ENCODE measurements at places on chromosomes 6 and 20.

DNA sequence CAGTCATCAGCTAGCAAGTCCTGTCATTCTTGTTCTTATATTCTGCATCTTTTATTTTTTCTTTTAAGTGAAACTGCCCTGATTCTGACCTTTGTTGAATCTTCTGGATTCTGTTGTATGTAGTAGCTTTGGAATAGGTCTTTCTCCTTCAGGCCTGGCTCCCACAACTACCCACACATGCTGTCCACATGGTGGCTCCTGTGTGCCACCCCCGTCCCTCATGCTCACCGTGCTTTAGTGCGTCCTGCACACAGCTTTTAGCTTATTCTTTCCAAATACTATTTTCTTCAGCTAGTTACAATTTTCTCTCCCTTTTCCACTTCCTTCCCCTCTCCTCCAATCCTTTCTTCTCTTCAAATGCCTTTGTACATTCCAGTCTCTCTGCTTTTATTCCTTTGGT, 61.8 kb downstream of the CTNNBL1 start:
- no peak for DNase-seq

DNA sequence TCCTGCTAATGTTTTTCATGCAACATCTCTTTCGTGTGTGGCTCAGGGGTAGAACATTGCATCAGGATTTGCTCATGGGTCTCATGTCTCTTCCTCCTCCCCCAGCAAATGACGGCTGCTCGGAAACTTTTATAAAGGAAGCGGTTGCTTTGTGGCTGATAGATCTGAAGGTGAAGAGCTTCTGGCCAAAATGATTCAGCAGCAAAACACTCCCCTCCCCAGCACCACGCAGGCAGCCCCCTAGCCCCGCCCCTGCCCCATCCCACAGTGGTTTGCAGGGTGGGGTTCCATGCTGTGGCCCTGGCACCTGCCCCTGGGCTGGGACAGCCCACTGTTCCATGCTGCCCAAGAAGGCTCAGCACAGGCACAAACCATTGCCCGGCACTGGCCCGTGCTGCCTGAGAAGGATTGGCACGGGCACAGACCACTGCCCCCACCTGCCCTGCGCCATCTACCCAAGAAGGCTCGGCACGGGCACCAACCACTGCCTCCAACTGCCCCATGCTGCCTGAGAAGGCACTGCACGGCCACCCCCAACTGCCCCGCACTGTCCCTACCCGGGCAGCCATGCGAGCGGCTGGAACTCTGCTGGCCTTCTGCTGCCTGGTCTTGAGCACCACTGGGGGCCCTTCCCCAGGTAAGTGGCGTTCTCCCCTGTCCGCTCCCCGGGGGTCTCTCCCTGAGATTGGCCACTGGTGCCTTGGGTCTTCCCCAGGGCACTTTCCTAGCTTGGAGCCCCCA, at the start of gene CST7:
CST7 (plus strand) TSS at position 331 of the 741 bp plus-strand sequence; CDS start at position 568, 237 bp downstream.
- DNase-seq: no peak

- DNase-seq: no peak
These were observed 78.8 kb downstream of the SLC24A3 start for GRCh38 chr20:19291024-19291817.

DNA sequence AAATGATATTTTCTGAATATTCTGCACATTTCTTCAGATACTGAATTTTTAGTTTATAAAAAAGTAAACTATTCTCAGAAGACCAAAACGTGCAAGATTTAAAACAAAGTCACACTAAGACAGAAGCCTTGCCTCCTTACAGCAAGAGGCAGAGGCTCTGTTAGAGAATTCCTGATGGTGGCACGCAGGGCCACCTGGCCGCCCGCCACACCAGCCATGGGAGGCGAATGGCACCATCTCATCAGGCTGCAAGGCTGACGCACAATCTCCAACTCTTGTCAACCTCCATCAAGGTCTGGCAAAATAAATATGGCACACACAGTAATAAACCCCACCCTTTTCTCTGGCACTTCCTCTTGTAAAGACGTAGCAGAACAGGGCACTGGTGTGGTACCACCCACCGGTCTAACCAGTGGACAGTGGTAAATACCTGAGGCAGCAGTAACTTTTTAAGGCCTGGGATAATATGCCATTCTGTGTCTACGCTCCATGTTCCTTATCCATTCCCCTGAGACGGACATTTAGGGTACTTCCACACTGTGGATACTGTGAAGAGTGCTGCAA, 111.4 kb downstream of the WDR27 start:
- DNase-seq: no peak

GRCh38 chr6:96631248-96631647, 68.3 kb downstream of the FHL5 start:
- DNase-seq: no peak

DNA sequence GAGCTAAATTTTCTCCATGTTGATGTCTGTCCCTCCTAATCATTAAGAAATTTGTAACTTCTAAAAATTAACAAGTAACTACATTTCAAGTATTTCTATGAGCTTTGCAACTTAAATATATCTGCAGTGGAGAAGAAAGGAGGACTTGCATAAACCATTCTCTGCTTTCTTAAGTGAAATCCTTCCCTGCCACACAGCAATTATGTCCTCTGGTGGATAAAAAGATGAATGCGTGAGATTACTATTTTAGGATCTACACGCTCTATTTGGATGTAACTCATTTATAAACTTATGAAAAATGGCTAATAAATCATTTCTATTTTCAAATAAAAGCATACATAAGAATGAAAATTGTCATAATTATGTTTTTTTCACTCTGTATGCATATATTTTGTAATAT, 338.0 kb upstream of the PTCHD4 start:
- no peak for DNase-seq

GRCh38 chr6:44228031-44228430, 4.6 kb downstream of the SLC29A1 start:
- DNase-seq: no peak

DNA sequence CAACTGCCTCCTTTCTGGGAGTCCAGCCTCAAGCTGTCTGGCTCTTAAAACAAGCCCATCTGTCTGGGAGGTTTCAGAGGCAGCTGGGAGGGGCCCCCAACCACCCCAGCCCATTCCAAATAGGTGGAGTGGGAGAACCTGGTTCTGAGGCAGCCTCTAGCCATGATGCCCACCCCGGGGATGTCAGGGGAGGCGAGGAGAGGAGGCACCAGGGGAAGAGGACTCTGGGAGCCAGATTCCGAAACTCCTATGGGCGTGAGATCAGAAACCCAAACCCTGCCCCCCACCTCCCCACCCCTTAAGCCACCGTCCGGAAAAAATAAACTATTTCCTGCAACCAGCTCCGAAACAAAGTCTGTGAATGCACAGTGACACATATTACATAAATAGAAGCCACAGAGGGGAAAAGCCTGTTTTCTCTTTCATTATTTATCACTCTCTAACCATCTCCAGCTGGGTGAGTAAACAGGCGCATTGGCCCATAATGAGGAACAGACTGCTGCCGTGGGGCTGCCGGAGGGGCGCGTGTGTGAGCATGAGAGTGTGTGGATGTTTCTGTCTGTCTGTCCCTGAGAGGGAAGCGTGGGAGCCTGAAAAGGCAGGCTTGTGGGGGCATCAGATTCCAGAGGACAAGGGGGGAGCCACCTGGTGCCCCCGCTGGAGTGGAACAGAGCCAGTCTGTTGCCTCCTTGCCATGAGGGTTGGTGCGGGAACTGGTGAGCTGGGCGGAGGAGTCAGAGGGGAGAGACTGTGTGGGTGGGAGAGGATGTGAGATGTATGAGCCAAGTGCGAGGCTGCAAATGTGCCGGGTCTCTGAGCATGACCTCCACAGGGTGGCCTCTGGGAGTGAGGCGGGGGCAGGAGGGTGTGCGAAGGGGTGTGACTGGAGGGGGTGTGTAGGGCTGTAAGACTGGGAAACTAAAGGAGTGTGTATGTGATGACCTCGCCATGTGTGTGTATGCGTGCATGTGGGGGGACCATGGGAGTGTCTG, 14.3 kb upstream of the FOXP4 start:
- no peak for DNase-seq

All from COLO829 (cell line).